ENCODE measurements at places on chromosomes 16 and 17.

- no peak for DNase-seq
These were observed 171.8 kb upstream of the GSE1 start for GRCh38 chr16:85441189-85441889.

DNA sequence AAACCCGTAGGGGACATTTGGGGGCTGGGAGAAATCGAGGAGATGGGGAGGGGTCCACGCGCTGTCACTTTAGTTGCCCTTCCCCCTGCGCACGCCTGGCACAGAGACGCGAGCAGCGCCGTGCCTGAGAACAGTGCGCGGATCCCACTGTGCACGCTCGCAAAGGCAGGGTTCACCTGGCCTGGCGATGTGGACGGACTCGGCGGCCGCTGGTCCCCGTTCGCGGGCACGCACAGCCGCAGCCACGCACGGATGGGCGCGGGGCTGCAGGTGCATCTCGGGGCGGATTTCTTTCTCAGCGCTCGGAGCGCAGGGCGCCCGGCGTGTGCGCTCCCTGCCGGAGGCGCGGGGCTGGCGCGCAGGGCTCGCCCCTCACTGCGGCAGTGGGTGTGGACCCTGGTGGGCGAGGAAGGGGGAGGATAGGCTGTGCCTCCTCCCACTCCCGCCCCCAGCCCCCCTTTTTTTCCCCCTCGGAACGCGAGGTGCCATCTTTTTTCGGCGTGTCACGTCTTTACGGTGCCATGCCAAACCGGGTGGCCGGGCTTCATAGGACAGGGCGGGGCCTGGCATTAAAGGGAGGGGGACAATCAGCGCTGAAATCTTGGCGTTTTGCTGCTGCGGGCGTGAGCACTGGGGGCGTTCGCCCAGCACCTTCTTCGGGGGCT, 1.1 kb downstream of the MAPT start:
- no peak for DNase-seq

GRCh38 chr17:66445229-66445628, 142.8 kb downstream of the PRKCA start:
- DNase-seq: no peak

GRCh38 chr17:77475016-77475976, 334.5 kb downstream of the SEC14L1 start:
- no peak for DNase-seq

- no peak for DNase-seq
These were observed 411.7 kb downstream of the UTP18 start for GRCh38 chr17:51672065-51672464.

- no peak for DNase-seq
These were observed 58.3 kb downstream of the ABCC1 start for GRCh38 chr16:16007743-16008111.

- DNase-seq: no peak
These were observed 986 bp upstream of the ELOB start for GRCh38 chr16:2777903-2778629.

DNA sequence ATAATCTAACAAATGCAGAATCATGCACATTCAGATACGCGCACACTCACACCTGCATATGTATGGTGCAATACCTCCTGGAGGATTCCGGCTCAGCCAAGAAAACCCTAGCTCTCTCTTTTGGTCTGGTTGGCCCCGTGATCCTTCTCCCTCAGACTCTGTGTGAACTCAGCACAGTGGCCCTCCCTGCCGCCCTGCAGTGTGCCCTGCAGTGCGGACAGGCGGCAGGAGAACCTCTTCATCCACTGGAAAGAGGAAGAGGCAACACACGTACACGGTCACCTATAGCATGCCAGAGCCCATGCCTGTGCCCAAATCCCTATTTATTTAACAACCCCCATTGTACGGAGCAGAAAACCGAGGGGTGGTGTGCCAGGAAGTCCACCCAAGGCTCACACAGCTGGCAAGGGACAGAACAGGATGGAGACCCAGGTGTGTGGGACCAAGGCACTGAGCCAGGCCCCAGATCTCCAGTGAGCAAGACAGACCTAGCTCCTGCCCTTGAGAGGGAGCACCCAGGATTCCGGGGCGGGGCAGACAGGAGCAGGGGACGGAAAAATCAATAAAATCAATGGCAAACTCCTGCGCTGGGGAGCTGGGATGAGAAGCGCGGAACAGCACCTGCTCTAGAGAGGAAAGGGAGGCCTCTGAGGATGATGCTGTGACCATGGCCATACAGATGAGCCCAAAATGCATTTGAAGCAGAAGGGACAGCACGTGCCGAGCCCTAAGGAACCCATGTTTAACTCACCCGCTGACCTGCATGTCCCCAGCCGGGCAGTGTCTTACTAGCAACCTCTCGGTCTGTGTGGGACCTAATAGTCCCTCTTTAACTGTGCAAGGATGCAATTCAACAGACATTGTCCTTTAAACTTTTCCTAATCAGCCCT, 54.7 kb upstream of the CIBAR2 start:
- DNase-seq: no peak

- DNase-seq: no peak
These were observed 17.4 kb downstream of the IST1 start for GRCh38 chr16:71912534-71913275.

DNA sequence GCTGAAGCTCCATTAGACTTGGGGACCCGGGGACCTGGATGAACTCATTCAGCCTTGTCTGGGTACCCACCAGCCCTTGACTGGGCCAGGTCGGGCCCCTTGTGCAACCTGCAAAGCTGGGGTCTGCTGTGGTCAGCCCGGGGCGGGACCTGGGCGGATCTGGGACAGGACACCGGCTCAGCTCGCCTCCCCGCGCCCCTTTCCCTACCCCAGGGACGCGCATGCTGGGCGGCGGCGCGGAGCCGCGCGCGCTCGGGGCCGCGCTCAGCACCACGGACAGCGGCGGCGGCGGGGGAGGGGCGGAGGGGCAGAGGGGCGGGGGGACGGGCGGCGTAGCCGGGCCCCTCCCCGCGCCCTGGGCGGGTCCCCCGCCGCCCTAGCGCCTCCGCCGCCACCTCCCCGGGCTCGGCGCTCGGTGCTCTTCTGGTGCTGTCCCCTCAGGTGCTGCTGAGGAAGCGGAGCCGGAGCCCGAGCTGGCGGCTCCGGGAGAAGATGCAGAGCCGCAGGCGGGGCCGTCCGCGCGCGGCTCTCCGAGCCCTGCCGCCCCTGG, 7.4 kb downstream of the ACD start:
- no peak for DNase-seq

DNA sequence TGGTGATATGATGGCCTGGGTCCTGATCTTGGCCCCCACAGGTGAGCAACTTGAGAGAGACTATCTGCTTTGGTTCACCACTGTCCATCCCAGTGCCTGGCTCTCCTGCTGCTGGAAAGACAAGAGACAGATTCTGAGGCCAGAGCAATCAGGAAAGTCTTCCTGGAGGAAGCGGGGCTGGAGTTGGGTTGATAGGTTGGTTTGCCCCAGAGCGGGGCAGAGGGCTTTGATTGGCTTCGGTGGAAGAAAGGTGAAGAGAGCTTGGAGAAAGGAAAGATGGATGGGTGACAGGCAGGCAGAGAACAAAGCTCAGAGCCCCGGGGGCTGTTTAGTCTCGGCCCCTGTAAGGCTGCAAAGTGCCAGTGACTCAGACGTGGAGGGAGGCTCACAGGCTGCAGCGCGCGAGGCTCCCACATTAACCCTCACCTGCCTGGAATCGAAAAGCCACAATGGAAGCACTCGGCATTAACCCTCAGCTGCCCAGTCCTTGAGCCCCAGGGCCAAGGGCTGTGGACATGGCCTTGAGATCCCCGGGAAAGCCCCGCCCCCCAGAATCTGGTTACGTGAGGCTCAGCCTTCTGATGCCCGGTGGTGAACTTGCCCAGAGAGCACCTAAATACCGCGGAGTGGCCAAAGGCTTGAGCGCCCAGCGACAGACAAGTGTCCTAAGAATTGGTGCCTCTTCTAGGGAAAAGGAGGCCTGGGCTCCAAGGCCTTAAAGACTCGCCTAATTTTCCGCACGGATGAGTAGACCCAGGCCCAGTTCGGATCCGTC, 996 bp upstream of the CPNE2 start:
- no peak for DNase-seq

DNA sequence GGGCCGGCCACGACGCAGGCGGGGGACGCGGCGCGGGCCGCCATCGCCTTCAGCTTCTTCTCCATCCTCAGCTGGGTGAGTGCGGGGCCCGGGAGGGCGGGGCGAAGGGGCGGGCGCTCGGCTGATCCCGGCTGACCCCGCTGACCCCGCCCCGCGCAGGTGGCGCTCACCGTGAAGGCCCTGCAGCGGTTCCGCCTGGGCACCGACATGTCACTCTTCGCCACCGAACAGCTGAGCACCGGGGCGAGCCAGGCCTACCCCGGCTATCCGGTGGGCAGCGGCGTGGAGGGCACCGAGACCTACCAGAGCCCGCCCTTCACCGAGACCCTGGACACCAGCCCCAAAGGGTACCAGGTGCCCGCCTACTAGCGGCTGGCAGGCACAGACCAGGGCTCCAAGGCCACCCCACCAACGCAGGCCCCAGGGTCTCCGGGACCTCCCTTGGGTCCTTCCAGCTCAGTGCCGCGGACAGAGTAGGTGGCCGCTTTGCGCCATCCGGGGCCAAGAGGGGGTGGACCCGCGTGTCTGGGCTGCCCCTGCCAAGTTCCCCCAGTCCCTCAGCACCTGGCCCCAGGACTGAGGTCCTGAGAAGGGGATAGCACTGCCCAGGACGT, 3.0 kb downstream of the SYNGR3 start:
- no peak for DNase-seq

DNA sequence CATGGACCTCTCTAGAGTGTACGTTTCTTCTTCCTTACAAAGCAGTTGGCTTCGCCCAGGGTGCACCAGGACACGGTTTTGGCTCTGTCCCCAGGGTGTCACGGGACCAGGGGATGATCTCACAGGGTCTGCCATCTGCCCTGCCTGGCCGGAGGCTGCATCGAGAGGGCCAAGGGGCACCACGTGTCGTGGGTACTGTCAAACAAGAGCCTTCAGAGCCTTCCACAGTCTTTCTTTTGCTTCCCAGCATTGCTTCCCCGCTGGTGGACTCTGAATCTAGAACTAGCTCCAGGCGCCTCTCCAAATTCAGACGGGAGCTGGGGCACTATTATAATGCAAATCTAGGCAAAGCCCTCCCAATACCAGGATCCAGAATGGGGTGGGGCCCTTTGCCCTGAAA, 47.9 kb downstream of the MAPT start:
- no peak for DNase-seq

DNA sequence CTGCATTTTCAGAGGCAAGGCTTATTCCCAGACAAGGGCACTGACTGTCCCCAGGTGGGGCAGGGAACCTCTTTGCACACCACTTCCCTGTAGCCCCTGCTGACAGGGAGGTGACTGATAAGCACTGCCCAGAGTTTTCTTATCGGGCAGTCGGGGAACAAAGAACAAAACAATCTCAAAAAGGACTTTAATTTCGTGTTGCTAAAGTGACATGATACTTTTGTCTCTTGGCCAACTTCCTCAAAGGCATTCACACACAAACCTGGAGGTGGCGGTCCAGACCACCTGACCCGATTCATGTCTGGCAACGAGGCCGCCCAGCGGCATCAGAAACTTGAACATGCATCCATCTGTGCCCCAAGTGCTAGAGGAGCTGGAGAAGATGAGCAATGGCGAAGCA, 28.9 kb downstream of the ZDHHC7 start:
- DNase-seq: no peak

- no peak for DNase-seq
These were observed 15.8 kb downstream of the COPRS start for GRCh38 chr17:31843070-31843745.

DNA sequence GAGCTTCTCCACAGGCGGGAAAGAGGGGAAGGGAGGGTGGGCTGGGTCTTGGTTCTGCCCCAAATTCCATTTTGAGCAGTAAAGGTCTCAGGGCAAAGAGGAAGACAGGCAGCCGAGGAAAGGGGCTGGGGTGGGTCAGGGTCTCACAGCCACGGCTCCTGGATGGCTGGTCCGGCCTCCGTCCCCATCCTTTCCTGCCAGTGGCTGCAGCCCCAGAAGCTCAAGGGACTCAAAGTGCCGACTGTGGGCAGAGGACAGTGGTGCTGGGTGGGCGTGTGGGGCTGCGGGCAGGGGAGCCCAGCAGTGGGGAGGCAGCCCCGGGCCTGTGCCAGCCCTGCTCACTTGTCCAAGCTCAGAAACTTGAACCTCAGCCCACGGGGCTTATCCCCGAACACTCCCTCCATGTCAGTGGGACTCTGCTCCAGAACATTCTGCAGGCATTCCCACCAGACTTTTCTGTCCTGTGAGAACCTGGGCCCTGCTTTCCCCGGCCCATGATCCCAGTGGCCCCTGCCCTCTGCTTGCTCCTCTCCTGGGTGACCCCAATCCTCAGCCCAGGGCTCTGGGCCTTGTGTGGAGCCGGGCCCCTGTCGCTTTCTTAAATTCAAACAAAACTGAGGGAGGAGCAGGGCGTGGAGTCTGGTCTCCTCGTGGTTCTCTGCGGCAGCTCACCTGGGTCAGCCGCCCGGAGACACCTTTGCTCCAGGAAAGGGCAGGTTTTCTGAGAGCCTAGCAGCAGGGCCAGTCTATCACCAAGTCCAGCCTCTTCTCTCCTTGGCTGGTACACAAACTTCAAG, 117.8 kb upstream of the METRNL start:
- DNase-seq: no peak
